ENCODE measurements at places on chromosomes 3 and 15.

GRCh38 chr3:13260259-13261103 is 159.6 kb downstream of the NUP210 start:
- DNase-seq: no peak

DNA sequence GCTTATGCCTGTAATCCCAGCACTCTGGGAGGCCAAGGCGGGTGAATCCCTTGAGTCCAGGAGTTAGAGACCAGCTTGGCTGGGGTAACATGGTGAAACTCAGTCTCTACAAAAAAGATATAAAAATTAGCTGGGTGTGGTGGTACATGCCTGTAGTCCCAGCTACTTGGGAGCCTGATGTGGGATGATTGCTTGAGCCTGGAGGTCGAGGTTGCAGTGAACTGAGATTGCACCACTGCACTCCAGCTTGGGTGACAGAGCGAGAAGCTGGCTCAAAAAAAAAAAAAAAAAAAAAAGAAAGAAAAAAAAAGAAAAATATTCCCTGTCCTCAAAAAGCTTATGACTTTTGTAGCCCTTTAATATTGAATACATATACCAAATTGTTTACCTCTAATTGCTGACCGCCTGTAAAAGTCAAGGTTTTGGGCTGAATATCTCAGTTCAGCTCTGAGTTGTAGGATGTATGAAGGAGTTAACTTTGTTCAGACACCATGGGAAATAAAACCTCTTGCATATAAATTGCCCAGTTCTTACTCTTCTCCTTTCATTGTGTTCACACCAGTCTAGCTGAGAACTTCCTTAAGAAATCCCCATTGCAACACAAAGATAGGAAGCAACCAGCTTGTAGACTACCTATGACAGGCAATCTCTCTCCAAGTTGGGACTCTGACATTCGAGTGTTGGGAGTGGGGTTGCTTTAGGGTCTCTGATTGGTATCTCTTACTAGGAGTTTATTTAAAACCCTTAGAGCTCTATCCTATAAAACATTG is 97.6 kb upstream of the RASGRP1 start:
- no peak for DNase-seq

GRCh38 chr3:40689837-40690236 is 165.1 kb downstream of the ZNF621 start:
- no peak for DNase-seq

DNA sequence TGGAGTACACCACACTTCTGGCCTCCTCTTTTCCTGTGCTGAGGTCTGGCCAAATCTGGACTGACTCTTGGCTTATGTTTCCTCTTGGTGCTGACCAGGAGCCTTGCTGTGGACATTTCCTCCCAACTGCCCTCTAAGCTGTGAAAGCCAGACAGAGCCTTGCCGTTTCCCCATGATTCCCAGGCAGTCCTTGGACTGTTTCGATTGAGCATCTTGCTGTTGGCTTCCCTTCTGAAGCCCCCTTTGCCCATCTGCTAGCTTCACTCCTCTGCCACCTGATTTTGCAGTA is 110.5 kb downstream of the EPHB1 start:
- no peak for DNase-seq

- DNase-seq: no peak
Observed at GRCh38 chr3:7854266-7854665, 647.4 kb upstream of the LMCD1 start.

DNA sequence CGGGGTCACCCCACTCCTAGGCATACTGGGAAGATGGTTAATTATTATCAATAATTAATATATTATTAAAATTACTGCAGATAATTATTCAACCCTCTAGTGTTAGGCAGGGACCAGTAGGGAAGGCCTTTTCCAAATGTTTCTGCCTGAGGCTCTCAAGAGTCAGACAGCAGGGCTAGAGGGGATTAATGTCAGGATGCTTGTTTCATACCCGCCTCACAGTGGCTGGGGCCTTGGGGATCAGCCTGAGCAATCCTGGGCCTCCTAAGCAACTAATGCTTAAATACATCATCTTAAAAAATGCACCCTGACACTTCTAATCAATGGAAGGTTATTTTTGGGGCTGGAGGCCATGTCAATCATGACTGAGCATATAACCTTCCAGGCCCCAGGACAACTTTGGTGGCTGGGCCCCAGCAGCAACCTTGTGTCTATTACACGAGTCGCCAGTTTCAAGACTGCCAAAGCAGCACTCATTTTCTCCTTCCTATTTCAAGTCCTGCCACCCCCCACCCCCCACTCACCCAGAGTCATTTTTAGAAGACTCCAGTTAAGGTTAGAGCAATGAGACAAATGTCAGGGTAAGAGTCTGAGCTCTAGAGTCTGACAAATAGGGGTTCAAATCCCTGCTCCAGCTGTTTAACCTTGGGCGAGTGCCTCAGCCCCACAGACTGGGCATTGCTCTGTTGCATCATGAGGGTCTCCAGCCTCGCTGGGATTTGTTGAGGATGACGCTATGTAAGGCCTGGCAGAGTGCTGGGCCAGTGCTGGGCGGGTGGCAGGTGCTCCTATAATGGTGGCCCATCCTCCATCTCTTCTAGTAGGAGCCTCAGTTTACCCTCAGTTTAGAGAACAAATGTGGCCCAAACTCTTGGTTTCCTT is 6.1 kb downstream of the AMOTL2 start:
- no peak for DNase-seq

- DNase-seq: no peak
Observed at GRCh38 chr3:118380576-118380975, 654.1 kb downstream of the IGSF11 start.

- no peak for DNase-seq
Observed at GRCh38 chr15:92902737-92903593, 2.8 kb downstream of the CHD2 start.

DNA sequence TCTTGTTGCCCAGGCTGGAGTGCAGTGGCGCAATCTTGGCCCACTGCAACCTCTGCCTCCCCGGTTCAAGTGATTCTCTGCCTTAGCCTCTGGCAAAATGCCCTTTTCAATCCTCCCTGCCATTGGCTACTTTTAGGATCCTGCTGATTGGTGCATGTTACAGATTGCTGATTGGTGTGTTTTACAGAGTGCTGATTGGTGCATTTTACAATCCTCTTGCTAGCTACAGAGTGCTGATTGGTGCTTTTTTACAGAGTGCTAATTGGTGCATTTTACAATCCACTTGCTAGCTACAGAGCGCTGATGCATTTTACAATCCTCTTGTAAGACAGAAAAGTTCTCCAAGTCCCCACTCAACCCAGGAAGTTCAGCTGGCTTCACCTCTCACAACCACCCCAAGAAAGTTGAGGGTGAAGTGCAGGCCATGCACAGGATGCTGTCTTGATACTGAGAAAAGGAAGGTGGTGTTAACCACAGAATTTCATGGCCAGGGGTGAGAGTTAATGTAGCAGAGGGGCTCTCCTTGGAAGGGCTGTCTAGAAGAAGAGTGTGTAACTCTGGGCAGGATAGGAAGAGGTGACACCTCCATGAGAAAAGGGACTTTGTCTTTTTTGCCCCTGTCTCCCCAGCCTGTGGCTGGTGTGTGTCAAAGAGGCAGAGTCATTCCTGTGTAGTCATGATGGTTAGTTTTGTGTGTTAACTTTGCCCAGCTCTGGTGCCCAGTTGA is 145.9 kb downstream of the APBA2 start:
- DNase-seq: no peak

DNA sequence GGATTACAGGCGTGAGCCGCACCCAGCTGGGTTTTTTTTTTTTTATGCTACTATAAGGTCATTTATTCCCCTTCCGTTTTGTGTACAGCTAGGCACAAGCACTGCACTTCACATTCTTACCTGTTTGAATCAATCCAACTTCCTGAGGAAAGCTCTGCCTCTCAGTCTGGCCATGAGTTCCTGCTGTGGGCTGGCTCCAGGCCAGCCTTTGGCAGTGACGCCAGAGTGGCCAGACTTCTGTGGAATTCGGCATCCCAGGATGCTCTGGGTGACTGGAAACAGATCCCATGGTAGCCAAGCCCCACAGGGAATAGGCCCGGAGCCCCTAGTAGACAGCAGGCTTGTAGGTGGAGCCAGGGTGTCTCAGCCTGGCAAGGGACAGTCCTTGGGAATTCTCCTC is 21.5 kb upstream of the TIMP4 start:
- DNase-seq: no peak

DNA sequence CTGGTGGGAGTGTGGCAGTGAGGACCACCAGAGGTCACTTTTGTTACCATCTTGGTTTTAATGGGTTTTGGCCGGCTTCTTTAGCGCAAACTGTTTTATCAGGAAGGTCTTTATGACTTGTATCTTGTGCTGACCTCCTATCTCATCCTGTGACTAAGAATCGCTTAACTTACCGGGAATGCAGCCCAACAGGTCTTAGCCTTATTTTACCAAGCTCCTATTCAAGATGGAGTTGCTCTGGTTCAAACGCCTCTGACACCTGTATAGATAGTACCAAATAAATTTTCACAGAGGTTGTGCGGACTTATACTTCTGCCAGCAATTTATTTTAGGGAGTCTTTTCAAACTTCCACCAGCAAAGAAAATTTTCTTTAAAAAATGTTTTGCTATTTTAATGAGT is 13.6 kb upstream of the SLCO3A1 start:
- DNase-seq: no peak

DNA sequence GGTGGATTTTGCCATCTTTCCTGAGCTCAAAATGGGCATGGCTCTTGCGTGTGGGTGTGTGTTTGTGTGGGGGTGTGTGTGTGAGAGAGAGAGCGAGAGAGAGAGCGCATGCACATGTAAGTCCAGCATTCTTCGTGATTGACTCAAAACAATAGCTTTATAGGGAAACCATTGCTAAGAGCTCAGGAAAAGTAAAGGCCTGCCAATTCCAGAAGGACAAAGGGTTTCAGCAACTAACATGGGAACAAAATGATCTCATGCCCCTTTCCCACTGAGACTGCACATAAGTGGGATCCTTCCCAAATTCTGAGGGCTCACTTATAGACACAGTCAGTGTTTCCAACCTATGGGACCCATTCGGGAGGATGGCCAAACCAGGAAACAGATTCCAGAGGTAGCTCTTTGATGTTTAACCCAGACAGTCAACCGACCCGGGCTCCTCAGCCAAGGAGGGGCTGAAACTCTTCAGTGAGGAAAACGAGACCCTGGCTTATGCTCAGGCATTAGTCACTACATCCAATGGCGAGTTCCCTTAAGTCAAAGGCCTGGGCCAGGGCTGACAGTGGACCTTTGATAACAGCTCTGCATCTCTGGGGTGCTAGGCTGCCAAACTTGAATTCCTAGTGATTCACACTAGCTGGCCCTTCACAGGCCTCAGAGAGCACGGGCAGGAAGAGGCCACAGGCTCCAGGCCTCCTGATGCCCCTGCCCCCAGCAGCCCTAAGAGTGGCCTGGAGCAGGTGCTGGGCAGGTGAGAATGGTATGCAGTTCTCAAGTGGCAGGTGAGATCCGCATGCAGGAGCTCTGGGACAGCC is 305.0 kb upstream of the C2CD4B start:
- DNase-seq: no peak

GRCh38 chr3:176447369-176447768 is 749.9 kb downstream of the TBL1XR1 start:
- DNase-seq: no peak

DNA sequence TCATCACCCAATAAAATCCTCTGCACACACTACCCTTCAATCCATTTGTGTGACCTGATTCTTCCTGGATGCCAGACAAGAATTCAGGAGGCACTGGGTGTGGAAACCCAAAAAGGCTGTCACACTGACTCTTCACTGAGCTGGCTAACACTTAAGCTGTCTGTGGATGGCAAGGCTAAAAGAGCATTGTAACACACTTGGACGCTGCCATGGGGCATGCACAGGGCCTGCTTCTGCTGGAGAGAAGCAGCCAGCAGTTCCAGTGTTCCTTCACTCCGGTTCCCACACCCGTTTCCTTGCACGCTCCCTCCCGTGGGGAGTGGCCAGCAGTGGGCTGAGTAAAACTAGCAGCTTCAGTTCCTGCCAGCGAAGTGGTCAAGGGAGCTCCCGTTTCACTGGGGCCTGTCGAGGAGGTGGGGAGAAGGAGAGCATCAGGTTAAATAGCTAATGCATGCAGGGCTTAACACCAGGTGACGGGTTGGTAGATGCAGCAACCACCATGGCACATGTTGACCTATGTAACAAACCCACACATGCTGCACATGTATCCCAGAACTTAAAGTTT is 737.1 kb downstream of the FHIT start:
- DNase-seq: no peak

DNA sequence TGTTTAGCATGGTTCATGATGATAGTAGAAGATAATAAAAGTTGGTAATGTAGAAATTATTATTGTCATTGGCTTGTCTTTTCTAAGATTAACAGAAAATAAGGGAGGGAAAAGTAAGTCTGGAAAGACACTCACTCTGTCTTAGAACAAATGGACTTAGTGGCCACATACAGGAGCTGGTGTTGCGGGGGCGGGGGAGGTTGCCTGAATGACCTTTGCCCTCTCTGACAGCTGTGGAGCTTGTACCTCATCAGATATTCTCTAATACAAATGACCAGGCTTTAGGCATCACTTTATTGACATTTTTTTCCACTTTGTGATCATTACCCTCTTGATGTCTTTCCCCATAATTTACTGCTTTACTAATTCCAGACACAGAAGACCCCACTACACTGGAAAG is 5.9 kb downstream of the TAGLN3 start:
- DNase-seq: no peak

DNA sequence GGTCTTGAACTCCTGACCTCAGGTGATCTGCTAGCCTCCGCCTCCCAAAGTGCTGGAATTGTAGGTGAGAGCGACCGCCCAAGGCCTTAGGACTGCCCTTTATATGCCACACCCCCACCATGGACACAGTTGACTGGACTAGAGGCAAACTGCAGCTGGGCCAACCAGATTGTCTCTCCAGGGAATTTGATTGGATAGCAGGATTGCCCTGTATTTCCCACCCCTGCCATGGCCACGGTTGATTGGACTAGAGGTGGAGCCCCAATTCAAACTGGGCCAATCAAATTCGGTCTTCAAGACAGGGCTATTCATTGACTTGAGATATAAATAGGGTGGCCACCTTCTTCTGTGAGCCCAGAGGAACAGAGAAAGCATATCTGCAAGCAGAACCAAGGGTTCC is 6.9 kb upstream of the CLPX start:
- DNase-seq: no peak

DNA sequence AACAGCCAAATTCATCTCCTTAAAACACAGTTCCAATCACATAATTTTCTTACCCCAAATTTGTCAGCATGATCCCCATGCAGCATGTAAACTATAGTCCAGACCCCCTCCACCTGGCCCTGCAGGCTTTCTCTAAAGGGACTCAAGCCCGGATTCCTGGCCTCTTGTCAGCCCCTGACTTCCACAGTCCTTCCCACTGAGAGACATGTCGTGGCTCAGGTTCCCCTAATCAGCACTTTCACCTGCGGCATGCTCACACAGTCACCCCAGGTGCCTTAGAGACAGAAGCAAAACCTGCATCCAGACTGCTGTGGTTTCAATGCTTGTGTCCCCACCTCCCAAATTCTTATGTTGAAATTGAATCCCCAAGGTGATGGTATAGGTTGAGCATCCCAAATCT is 372.7 kb upstream of the ATP10A start:
- no peak for DNase-seq

DNA sequence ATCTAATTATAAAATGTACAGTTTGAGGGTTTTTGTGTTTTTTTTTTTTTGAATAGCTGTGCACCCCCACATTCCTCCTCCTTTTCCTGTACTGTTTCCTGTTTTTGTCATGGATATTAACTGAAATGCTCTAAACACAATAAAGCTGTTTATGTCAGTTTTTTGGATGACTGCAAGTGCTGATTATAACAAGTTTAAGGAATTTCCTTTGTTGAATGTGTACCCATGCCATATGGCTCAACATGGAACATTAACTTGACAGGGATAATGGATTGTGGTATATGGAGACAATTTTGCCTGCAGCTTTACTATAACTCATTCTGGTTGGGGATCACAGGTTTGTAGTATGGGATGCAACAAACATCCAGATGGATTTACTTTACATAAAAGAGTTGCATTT is 216.4 kb downstream of the TCF12 start:
- no peak for DNase-seq

Measured in NCI-H1417 treated with DMSO at 0.1 percent for 48 hours (cell line).